ENCODE measurements at places on chromosomes 2 and 18. TPM values are rescaled to one million over a fixed set of nuclear protein-coding genes. Genes with fewer than 3 reads are reported as not detected.

GRCh38 chr2:165122521-165122920, 81.3 kb downstream of the SCN3A start:
- no peak for DNase-seq

The MEP1B gene
- total RNA-seq: not detected

DNA sequence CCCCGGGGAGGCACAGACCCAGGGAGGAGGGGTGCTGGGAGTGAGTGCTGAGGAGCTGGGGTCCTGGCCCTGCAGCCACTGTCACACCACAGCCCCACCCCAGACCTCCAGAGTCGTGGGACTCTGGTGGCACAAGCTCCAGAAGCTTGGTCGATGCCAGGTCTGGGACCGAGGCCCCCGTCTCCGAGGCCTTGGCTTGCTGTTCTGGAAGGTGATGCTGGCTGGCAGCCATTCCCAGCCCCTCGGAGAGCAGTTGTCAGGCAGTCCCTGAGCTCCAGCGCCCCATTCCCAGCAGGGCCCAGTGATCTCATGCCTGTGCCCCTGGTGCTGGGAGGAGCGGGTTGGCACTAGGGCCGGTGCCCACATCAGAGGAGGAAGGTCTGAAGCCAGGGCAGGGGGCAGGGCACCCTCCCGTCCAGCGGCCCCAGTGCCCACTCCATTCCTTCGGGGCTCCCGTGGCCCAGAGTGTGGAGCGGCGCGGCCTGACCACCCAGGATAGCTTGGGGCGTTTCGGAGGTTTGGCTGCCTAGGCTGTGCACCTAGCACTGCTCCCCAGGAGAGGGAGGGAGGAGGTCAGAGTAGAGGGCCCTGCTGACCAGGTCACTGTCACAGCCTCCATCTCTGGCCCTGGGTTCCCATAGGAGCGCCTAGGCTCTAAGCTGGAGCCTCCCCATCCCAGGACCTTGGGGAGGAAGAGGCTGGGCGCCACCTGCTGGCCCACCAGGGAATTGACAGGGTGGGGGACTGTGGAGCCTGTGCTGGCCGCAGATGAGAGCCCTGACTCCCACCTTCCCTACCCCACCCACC, 16.8 kb upstream of the ALPI start:
- no peak for DNase-seq

The ZSWIM2 gene
- total RNA-seq: not detected

The YES1 gene
- total RNA-seq: 32.6 TPM

DNA sequence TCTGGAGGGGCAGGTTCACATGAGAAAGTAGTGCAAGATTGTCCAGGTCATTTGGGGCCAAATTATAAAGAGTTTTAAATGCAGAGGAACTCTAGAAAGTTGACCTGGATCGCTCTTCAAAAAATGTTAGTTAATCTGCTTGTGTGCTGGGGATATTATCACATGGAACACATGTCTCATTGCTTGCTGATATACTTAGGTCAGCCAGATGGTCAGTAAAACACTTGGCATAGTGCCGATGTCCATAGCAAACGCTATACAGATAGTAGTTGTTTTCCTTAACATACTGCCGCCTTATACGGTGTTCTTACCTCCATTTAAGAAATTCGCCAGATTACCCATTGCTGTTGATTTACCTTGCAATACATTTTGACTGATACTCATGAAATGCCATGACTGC, 103.4 kb upstream of the CWC22 start:
- DNase-seq: no peak

- no peak for DNase-seq
Measured at GRCh38 chr2:19480673-19481072, 122.2 kb upstream of the OSR1 start.

DNA sequence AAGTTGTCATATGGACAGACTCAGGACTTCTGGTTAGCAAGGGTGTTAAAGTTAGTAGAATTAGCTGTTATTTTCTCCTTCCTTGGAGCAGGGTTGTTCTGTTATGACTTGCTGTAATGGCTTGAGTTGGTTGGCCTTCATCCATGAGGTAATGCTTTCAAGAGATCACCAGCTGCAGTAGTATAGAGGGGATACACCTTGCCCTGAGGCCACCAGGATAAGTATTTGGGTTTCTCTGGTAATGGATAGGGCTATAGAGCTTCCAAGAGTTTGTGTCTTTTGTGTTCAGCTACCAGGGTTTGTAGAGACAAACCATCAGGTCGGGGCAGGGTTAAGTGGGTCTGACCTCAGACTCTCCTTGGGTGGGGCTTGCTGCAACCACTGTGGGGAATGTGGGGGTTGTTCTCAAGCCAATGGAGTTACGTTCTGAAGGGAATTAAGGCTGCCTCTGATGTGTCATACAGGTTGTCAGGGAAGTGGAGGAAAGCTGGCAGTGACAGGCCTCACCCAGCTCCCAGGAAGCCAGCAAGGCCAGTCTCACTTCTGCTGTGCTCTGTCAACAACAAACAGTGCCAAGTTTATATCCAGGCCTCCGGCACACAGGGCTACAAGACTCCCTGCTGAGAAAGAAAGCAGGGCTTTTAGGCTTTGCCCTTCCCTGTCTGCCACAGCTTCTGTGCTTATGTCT, 356.6 kb downstream of the SPAG16 start:
- DNase-seq: no peak

DNA sequence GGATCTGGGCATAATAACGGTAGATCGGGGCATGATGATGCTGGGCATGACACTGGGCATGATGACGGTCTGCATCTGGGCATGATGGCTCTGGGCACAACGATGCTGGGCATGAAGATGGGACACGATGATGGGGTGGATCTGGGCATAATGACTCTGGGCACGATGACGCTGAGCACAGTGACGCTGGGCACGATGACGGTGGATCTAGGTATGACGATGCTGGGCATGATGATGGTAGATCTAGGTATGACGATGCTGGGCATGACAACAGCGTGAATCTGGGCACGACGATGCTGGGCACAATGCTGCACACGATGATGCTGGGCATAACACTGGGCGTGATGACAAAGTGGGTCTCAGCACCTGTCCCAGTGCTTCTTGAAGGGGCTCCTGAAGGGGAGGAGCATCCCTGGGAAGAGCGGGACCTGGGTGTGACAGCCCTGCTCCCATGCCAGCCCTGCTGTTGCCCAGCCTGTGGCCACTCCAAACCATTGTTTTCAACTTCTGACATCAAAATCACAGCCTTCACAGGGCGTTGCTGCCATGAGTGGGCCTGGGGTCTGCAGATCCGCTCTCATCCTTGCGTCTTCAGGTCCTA, 30.4 kb upstream of the ALLC start:
- DNase-seq: no peak

The SCYGR4 gene
- total RNA-seq: not detected

GRCh38 chr2:33126552-33126951, 179.8 kb downstream of the LTBP1 start:
- DNase-seq: no peak

DNA sequence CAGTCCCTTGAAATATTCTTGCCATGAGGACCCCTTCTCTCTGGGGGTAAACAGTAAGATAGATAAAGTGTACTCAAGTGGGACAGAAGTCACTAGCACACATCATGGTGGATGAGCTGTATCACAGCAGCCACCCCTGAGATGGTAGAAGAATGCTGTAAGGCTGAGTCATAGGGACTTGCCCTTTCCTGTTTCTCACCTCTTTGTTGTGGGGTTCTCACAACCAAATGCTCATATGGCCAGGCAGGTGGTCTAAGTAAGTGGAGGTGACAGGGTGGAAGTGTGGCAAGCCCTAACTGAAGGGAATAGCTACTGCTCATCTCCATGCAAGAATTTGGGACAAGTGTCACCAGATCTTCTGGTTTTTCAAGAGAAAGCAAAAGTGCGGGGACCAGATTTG, 202.7 kb upstream of the SLC14A2 start:
- DNase-seq: no peak

GRCh38 chr18:61995618-61996017, 102.8 kb upstream of the RNF152 start:
- no peak for DNase-seq

The ACVR1C gene
- total RNA-seq: 10.0 TPM

DNA sequence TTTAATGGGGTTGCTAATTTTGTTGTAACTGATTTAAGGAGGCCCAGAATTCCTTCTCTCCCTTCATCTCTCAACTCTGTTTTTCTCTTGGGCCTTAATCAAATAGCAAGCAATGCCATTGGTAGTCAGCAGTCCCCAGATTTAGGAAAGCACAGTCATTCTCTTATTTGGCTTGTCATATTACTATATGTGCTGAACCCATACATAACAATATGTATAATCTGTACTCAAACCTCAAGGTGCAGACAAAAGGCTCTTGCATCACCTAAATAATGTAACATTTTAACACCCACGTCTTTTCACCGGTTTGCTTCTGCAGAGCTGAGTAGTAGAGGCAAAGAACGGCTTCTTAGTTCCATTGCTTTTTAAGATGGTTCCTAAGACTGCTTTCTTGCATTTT, 33.4 kb downstream of the METTL8 start:
- no peak for DNase-seq

The ARMC9 gene
- 5.9 TPM for total RNA-seq

The SERPINB8 gene
- 3.5 TPM for total RNA-seq

The MBD1 gene
- total RNA-seq: 47.5 TPM

The COLEC12 gene
- total RNA-seq: 25.1 TPM

GRCh38 chr18:20996418-20996817, 115.2 kb downstream of the ROCK1 start:
- DNase-seq: no peak

DNA sequence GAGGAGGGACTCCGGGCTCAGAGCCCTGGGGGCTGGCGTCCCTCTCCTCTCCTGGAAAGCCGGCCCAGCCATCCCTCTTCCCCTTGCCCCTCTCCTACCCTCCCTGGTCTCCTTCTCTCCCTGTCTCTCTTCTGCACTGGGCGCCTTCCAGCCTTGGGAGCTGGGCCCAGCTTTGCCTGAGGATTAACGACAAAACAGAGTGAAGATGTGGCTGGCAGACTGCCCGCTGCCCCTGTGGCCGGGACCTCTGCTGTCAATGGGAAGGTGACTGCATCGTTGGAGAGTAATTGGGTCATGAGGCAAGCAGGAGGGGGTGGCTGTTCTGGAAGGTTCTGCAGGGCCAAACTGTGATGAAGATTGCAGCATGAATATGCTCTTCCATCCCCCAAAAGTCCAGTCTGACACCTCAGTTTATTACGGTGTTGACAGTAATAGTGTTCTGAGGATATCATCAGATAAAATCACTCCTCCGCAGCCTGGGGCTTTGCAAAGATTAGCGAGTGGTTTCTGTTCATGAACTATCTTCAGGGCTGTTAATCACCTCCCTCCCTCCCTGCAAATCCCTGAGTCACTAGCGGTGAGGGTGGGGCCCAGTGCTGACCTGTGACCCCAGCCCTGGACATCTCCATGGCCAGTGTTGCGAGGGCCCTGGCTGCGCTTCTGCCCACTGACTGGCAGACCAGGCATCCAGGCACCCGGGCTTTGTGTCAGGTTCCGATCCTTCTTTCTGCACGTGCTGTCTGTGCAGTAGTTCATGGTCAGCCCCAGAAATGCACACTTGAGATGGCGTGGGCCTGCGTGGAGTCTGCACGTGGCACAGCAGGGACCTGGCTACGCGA, 23.0 kb downstream of the RTP5 start:
- peak; percentile 22 for DNase-seq

GRCh38 chr2:110858135-110858725, 125.9 kb downstream of the ACOXL start:
- no peak for DNase-seq

The ECEL1 gene
- total RNA-seq: 0.47 TPM

The UBXN4 gene
- total RNA-seq: 56.6 TPM

The NHEJ1 gene
- 6.9 TPM for total RNA-seq

The NEB gene
- total RNA-seq: 24.7 TPM

The POMC gene
- 10.6 TPM for total RNA-seq

- DNase-seq: no peak
Measured at GRCh38 chr2:39731546-39731945, 47.5 kb downstream of the THUMPD2 start.

DNA sequence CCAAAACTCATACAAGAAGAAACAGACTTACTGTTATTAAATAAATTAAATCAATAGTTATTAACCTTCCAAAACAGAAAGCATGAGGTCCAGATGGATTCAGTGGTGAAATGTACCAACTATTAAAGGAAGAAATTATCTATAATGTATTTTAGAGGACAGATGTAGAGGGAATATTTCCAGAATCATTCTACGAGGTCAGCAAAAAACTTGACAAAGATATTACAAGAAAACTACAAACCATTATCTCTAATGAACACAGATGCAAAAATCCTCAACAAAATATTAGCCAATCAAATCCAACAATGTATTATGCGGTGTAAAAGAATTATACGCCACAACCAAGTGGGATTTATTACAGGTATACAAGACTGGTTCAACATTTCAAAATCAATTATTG, 63.7 kb downstream of the ROCK2 start:
- no peak for DNase-seq

- DNase-seq: no peak
Measured at GRCh38 chr2:166376873-166377272, 1.1 kb upstream of the SCN9A start.

The CHRNG gene
- not detected for total RNA-seq

The IRS1 gene
- 13.7 TPM for total RNA-seq

The G6PC2 gene
- total RNA-seq: not detected

- DNase-seq: peak; percentile 63
Measured at GRCh38 chr2:127415593-127416505, 2.4 kb upstream of the PROC start.

DNA sequence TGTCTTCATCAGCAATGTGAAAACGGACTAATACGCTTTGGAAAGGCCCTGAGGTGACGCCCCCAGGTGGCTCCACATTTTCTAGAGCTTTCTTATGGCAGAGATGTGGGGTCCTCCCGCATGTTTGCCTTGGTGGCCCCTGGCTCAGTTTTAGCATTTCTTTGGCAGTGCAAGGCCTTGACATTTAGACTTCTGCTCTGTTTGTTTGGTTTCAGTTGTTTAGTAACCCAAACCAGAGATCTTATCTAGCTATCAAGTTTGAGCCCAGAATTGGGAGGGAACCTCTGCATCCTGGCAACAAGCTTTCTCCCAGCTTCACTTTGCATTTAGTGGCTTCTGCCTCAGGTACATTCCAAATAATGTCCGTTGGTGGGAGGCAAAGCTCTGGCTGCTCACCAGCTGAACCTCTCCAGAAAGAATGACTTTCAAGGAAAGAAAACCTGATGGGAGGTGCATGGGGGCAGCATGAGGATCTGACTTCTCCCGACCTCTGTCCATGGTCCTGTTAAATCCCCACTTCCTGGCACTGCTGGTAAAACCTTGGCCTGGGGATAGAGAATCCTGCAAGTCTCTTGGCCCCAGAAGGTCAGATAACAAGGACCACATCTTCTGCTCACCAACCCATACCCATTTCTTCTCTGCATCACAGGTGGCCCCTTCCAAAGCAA, 12.0 kb upstream of the MBP start:
- no peak for DNase-seq

DNA sequence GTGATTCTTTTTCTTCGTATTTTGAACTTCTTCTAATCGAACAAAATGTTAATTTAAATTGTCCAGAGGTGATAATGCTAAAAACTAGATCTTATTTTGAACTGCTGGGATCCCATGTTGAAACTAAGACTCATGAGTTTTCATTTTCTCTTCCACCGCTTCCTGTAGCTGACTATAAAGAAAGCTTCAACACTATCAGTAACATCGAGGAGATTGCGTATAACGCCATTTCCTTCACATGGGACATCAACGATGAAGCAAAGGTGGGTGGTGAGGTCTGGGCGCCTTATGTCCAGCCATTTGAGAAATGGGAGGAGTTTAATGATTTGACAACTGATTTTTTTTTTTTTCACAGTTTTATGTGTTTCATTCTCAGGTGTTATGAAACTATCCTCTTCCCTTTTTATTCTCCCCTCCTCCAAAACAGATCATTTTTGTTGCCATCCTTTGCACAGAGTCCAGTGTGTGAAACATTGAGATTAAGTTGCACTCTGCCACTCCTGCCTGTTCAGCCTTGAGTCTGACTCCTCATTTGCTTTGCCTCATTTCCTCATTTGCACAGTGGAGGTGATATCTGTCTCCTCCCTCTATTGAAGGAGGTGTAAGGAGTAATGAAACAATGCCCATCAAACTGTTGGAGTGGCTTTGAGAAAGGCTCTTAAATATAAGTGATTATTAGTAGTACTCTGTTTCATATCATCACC, 13.8 kb downstream of the GRHL1 start:
- DNase-seq: no peak
